ENCODE measurements at places on chromosomes 6 and 20. TPM values are rescaled to one million over a fixed set of nuclear protein-coding genes. Genes with fewer than 3 reads are reported as not detected.
A peak's percentile ranks its signal among the peaks of the same experiment; 100 is the strongest.

DNA sequence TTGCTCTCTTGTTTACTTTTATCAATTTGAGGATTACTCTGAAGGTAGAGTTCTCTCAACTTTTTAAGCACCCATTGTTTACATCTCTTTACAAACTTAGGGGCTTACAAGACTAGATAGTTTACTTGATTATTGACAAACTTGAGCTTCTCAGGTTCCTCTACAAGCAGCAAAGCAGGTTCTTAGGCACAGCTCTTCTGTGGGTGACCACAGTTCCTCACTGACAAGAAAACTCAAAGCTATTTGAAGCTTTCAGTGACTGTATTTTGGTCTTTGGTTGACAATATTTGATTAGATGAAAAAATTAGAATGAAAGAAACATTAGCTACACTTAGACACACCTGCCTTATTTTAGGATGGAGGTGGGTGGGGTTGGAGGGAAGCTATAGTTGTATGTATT is 327.3 kb upstream of the RUNX2 start:
- no peak overlapping the region for H3K27ac ChIP-seq
- no peak for DNase-seq
- H3K4me3 ChIP-seq, result no peak overlapping the region
- H3K4me1 ChIP-seq, result peaks cover 3% of the 10 kb centered on the region
- H3K27me3 ChIP-seq, result no peaks in the 10 kb centered on the region

GRCh38 chr20:51616060-51616459 is 73.5 kb upstream of the NFATC2 start:
- H3K4me1 ChIP-seq, result no peaks in the 10 kb centered on the region
- H3K27ac ChIP-seq, result no peak overlapping the region
- DNase-seq, result no peak

The PLAGL2 gene
- total RNA-seq, result 21.5 TPM

- H3K36me3 ChIP-seq, result peaks cover 41% of the 10 kb centered on the region
- no peak for DNase-seq
- H3K4me3 ChIP-seq, result no peak overlapping the region
- H3K4me1 ChIP-seq, result no peaks in the 10 kb centered on the region
- H3K27me3 ChIP-seq, result no peaks in the 10 kb centered on the region
- H3K27ac ChIP-seq, result no peak overlapping the region
These were observed 41.7 kb downstream of the CDK5RAP1 start for GRCh38 chr20:33359399-33360261.

- no peak overlapping the region for H3K27ac ChIP-seq
- H3K27me3 ChIP-seq, result no peaks in the 10 kb centered on the region
- peaks cover 4% of the 10 kb centered on the region for H3K4me1 ChIP-seq
- H3K4me3 ChIP-seq, result no peak overlapping the region
These were observed 159.4 kb downstream of the FAXC start for GRCh38 chr6:99189823-99190721.

The ZNF335 gene
- total RNA-seq, result 14.2 TPM

GRCh38 chr6:40312213-40313015 is 274.8 kb downstream of the LRFN2 start:
- DNase-seq, result no peak
- no peak overlapping the region for H3K27ac ChIP-seq
- H3K27me3 ChIP-seq, result no peaks in the 10 kb centered on the region
- no peaks in the 10 kb centered on the region for H3K36me3 ChIP-seq
- peaks cover 7% of the 10 kb centered on the region for H3K4me1 ChIP-seq

The RAET1L gene
- not detected for total RNA-seq

The LTA gene
- total RNA-seq, result not detected

- no peaks in the 10 kb centered on the region for H3K27me3 ChIP-seq
- H3K36me3 ChIP-seq, result no peaks in the 10 kb centered on the region
- H3K27ac ChIP-seq, result peak overlapping the region; percentile 93
- peak; percentile 49 for DNase-seq
These were observed 27.0 kb upstream of the TBC1D7 start for GRCh38 chr6:13355043-13355945.

The GABRR2 gene
- total RNA-seq, result 0.32 TPM

The IL17A gene
- total RNA-seq, result not detected

The KHDC1L gene
- not detected for total RNA-seq

The TMEM74B gene
- total RNA-seq, result not detected

DNA sequence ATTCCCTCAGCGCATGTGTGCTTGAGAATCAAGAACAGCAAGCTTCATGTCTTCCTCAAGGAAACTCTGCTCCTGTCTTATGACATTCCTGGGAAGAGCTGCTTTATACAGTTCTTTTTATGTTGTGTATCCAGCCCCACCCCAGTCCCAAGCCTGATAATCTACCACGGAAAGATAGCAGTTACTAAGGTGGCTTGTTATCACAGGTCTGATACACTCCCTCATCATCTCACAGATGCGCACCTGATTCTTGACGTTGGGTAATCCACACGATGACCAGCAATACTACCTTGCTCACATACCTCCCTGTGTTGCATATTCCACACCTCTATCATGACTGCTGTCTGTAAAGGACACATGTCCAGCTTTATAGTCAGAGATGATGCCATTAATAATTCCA is 3.2 kb downstream of the NHLRC1 start:
- H3K36me3 ChIP-seq, result no peaks in the 10 kb centered on the region
- H3K4me1 ChIP-seq, result no peaks in the 10 kb centered on the region
- H3K4me3 ChIP-seq, result no peak overlapping the region
- no peaks in the 10 kb centered on the region for H3K27me3 ChIP-seq

The SASH1 gene
- total RNA-seq, result 33.8 TPM

- peaks cover 35% of the 10 kb centered on the region for H3K27me3 ChIP-seq
- no peaks in the 10 kb centered on the region for H3K36me3 ChIP-seq
- H3K27ac ChIP-seq, result no peak overlapping the region
- peak; percentile 57 for DNase-seq
- no peak overlapping the region for H3K4me3 ChIP-seq
These were observed 309.5 kb downstream of the TAF4 start for GRCh38 chr20:61755971-61756845.

Measured in SJCRH30 (cell line).